Immature natural killer cell (primary cell): ENCODE measurements at places on chromosomes 6 and 20. TPM values are rescaled to one million over a fixed set of nuclear protein-coding genes. Genes with fewer than 3 reads are reported as not detected.

DNA sequence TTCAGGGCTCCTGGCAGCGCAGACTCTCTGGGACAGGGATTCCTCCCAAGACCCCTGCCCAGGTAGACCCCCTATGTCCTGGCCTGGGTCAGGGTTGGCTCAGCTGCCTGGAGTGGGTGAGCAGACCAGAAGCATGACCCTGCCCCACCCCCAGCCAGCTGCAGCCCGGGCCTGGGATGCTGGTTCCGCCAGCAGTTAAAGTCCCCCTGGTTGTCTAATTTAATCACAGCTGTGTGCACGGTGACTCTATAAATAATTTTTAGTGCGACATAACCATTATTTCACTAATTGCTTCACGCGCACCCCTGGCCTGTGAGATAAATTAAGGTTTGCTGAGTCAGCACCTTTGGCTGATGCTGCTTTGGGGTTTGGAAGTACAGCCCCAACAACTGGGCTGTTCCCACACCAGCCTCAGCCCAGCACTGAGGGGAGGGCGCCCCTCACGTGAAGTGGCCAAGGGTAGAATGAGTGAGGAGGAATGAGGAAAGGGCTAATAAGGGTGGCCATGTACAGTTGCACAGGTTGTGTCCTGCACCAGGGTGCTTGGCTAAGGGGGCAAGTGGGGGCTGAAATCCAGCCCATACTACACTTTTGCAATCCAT lies 26.1 kb upstream of the CDH22 start:
- H3K36me3 ChIP-seq, result no peaks in the 10 kb centered on the region
- no peak for DNase-seq
- H3K27me3 ChIP-seq, result peaks cover 4% of the 10 kb centered on the region
- no peak overlapping the region for H3K27ac ChIP-seq
- H3K4me3 ChIP-seq, result no peak overlapping the region

GRCh38 chr6:43123461-43124314 lies 47.4 kb upstream of the SRF start:
- no peaks in the 10 kb centered on the region for H3K4me1 ChIP-seq
- H3K36me3 ChIP-seq, result no peaks in the 10 kb centered on the region
- no peak overlapping the region for H3K4me3 ChIP-seq
- no peak for DNase-seq
- H3K27ac ChIP-seq, result no peak overlapping the region

- no peak for DNase-seq
- H3K36me3 ChIP-seq, result peaks cover 4% of the 10 kb centered on the region
- H3K27ac ChIP-seq, result peak overlapping the region; percentile 94
- peaks cover 40% of the 10 kb centered on the region for H3K4me1 ChIP-seq
- no peaks in the 10 kb centered on the region for H3K27me3 ChIP-seq
These were observed 296 bp downstream of the DZANK1 start for GRCh38 chr20:18466574-18466893.

- no peaks in the 10 kb centered on the region for H3K36me3 ChIP-seq
- H3K27ac ChIP-seq, result no peak overlapping the region
- DNase-seq, result no peak
- peaks cover 7% of the 10 kb centered on the region for H3K4me1 ChIP-seq
These were observed 11.8 kb downstream of the CPNE5 start for GRCh38 chr6:36827261-36828079.

DNA sequence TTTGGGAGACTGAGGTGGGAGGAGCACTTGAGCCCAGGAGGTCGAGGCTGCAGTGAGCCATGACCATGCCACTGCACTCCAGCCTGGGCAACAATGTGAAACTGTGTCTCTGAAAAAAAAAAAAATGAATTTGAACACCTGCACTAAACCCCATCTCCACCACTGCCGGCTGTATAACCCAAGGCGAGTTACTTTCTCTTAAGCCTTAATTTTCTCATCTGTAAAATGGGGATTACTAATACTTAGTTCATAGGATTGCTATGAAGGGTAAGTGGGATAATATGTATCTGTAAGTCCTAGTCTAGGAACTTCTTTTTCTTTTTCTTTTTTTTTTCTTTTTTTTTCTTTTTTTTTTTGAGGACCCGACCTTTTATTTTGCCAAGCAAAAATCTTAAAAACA lies 61.5 kb downstream of the SHLD1 start:
- H3K4me3 ChIP-seq, result no peak overlapping the region
- H3K27me3 ChIP-seq, result no peaks in the 10 kb centered on the region
- no peaks in the 10 kb centered on the region for H3K36me3 ChIP-seq
- no peak for DNase-seq
- no peaks in the 10 kb centered on the region for H3K4me1 ChIP-seq
- H3K27ac ChIP-seq, result peak overlapping the region; percentile 22

- no peak overlapping the region for H3K4me3 ChIP-seq
- no peaks in the 10 kb centered on the region for H3K36me3 ChIP-seq
- H3K27me3 ChIP-seq, result peaks cover 7% of the 10 kb centered on the region
- no peak overlapping the region for H3K27ac ChIP-seq
- H3K4me1 ChIP-seq, result no peaks in the 10 kb centered on the region
These were observed 54.3 kb upstream of the RNF146 start for GRCh38 chr6:127212376-127212775.

- no peaks in the 10 kb centered on the region for H3K4me1 ChIP-seq
- H3K27ac ChIP-seq, result no peak overlapping the region
- H3K36me3 ChIP-seq, result no peaks in the 10 kb centered on the region
- no peaks in the 10 kb centered on the region for H3K27me3 ChIP-seq
- no peak for DNase-seq
- H3K4me3 ChIP-seq, result no peak overlapping the region
These were observed 602.6 kb upstream of the PTCHD4 start for GRCh38 chr6:48713612-48714011.

PEX3 gene
- polyA plus RNA-seq, result 12.5 TPM

INSM1 gene
- not detected for polyA plus RNA-seq
